ENCODE measurements at places on chromosomes 5 and 9.
A peak's percentile ranks its signal among the peaks of the same experiment; 100 is the strongest.

GRCh38 chr5:131186561-131187256 lies 16.0 kb downstream of the LYRM7 start:
- DNase-seq: no peak

DNA sequence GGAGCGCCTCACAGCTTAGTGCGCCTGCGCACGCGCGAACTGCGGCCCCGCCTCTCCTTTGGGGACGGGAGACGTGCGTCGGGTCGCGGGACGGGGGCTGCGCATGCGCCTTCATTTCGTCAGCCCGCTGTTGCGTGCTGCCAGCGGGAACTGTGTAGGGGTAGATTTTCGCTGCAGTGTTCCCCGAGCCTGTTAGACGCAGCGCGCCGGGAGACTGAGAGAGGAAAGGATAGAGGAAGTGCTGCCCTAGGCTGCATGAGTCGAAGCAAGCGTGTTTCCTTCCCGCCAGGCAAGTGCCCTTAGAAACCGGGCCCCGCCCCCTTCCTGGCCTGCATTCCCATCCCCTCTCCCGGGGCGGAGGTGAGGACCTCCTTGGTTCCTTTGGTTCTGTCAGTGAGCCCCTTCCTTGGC lies 12.3 kb downstream of the ITGA1 start:
- peak; percentile 97 for DNase-seq

GRCh38 chr5:3311433-3311832 lies 284.2 kb upstream of the IRX1 start:
- DNase-seq: no peak

- DNase-seq: no peak
These were observed 157.7 kb downstream of the CEP120 start for GRCh38 chr5:123265551-123265950.

DNA sequence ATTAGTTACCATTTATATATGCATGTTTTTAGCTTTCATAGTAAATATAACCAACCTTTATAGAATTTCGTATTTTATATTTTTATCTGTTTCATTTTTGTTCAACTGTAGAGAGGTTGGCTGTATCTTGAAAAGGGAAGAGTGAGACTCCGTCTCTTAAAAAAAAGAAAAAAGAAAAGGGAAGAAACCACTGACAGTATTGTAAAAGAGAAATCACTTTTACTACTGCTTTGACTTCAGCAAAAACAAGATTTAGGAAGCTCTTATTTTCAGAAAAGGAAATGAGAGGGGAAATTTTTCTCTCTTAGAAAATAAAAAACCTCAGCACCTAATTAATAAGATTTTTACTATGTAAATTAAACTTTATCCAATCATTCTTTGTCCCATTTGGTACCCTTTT lies 14.4 kb downstream of the POLK start:
- DNase-seq: no peak

DNA sequence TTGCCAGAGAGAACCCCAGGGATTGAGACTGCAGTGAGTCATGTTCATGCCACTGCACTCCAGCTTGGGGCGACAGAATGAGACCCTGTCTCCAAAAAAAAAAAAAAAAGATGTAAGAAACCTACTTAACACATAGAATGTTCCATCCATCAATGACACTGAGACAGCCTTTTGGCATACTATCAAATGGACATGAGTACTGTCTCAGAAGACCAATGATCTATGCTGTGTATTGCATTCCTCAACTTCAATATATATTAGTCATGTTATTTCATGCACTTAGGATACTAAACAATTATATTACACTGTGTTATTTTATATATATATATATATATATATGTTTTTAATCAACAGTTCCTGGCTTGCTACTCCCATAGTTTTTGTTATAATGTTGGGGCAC lies 57.1 kb upstream of the ANKH start:
- no peak for DNase-seq

- DNase-seq: no peak
These were observed 40.0 kb upstream of the ERBIN start for GRCh38 chr5:65886387-65886786.

- DNase-seq: no peak
These were observed 2393.0 kb upstream of the C9orf72 start for GRCh38 chr9:29966247-29966646.

GRCh38 chr9:110207071-110207641 lies 803 bp downstream of the C9orf152 start:
- no peak for DNase-seq

DNA sequence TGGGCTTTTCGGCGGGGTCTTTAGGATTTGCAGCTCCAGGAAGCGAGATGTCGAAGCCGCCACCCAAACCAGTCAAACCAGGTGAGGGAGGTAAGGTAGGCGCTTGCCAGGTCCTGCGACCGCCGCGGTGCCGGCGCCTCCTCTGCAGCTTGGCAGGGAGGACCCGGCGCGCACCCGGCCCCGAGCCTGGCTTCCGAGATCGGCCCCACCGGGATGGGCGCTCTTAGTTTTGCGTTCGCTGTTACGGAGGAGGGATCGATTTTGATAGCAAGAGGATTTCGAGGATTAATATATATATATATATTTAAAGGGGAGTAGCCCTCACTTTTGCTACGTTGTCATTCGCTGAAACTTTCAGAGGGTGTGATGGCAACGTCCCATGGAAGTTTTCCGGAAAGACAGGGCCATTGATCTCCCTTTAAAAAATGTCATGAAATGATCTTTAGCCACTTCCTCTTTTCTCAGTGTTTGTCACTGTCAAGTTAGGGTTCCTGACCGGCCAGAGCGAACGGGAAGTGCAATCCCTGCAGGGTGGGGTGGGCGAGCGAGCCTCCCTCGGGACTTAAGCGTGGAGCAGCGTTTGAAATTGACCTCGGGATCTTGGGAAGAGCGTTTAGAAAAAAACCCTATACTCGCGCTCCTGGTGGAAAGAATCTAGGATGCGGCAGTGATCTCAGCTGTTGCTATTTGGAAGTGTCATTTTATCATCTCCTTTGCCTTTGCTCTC lies 495 bp downstream of the OSTF1 start:
- peak; percentile 24 for DNase-seq

GRCh38 chr5:62780888-62781287 lies 202.3 kb downstream of the LRRC70 start:
- no peak for DNase-seq

- DNase-seq: no peak
These were observed 88.4 kb downstream of the AK8 start for GRCh38 chr9:132789719-132790118.

- no peak for DNase-seq
These were observed 185.2 kb downstream of the HSPA4 start for GRCh38 chr5:133236976-133237375.

DNA sequence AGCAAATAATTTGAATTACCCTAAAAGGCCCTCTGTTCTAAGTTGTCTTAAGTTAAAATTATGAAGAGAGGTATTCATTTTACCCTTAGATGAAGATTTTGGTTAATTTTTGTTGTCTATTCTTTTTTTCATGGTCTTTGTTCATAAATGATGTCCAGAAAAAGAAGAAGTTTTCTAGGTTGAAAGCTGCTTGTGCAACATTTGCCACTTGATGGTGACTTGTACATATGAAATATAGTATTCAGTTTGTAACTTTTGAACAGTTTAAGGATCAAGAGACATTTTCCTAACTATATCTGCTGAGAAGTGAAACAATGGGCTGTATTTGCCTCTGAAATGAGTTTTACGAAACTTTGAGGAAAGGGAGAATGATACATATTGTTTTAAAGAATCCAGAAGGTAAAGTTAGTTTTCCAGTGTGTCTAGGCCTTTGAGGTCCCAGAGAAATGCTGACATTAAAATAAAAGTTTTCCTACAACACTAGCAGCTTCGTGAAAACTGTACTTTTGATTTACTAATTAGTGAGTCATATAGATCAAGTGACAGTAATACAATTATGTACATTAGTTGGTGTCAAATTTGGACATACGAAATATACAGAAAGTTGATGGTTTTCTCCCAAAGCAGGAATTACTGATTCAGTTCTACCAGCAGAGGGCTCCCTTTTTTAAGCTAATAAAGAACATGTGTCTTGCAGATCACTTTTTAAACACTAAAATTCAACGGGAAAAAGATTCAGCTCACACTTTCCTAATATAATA lies 70.5 kb downstream of the PIK3R1 start:
- DNase-seq: peak; percentile 32

GRCh38 chr5:53418826-53419658 lies 61.4 kb upstream of the FST start:
- DNase-seq: no peak

DNA sequence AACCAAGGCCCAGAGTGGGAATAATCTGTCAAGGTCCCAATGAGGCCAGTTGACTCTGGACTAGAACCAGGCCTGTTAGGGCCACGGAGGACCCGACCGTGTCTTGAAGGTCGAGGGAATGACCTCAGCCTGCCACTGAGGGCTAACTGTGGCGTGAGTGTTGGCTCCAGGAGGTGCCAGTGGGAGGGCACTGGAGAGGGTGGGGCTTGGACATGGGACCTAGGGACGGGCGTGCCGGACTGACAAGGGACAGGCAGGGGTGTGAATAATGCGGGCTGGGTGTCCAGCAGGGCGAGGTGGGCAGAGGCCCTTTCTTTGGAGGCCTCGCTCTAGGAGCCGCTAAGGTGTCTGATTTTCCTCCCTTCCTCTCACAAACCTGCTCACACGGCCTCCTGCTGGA lies 7.5 kb downstream of the ADAMTSL2 start:
- DNase-seq: no peak

DNA sequence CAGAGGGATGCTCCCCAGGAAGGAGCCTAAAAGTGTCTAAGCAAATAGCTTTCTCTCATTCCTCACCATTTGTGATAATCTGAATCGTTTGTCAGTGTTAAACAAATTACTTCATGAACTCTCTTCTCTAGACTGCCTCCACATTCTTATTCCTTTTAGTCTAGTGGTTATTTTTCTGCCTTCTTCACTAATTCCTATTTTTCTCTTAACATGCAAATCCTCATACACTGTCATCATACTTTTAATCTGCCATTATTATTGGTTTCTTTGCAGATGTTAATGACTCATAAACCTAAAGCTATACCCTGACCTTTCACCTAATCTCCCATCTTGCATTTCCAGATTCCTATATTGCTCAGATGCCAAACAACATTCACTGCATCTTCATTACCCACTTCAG lies 428.9 kb downstream of the EFNA5 start:
- no peak for DNase-seq

DNA sequence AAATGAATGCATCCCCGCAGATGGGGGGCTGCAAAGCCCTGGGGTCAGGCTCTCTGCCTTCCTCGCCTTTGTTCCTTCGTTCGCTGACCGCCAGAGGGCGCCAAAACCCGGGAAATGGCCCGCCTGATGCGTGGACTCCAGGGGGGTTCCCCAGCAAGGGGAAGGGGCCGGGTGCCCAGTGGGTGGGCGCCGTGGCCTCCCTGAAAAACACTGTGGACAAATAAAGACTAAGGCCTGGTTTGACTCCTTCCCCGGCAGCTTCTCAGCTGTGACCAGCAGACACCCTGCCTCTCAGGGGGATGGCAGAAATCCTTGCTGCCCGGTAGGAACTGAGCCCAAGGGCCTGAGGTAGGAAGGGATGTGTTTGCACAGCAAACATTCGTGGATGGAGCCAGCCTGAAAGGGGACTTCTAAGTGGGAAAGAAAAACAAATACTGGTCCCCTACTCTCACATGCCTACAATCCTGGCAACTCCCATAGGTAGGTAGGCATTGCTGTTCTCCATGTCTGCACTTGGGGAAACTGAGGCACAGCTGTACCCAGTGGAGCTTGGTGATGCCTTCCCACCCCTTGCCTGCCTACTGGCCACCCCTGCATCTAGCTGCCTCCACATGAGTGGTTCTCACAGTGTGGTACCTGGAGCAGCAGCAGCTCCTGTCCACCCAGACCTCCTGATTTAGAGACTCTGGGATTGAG lies 57.7 kb downstream of the DUSP1 start:
- peak; percentile 73 for DNase-seq

GRCh38 chr5:116702776-116703175 lies 128.2 kb upstream of the SEMA6A start:
- DNase-seq: no peak

GRCh38 chr5:10935536-10935935 lies 174.5 kb upstream of the DAP start:
- no peak for DNase-seq

- no peak for DNase-seq
These were observed 79.5 kb downstream of the SREK1 start for GRCh38 chr5:66223637-66224036.

DNA sequence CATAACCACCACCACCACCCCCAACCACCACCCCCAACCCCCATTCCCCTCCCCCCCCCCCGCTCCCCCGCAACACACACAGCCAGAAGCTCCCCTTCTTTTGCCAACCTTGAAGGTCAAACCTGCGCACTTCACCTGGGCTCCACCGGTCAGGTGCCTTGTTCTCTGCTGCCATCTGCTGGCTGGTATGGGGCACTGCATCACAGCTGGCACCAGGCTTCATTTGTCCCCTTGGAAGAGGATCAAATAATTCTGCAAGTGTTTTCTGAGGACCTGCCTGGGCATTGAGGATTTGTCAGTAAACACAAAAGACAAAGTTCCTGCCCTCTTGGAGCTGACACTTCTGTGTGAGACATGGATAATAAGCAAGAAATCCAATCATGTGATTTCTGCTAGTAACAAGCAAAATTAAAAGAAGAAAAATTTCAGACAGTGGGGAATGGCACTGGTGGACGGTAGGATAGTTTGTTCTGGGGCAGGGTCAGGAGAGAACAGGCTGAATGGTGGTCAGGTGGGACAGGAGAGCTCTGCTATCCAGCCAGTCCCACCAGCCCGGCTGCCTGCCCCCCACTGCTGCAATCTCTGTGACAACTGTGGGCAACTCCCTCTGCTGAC lies 55.6 kb upstream of the LMX1B start:
- peak; percentile 72 for DNase-seq

- DNase-seq: no peak
These were observed 994 bp downstream of the POLE3 start for GRCh38 chr9:113409481-113409880.

DNA sequence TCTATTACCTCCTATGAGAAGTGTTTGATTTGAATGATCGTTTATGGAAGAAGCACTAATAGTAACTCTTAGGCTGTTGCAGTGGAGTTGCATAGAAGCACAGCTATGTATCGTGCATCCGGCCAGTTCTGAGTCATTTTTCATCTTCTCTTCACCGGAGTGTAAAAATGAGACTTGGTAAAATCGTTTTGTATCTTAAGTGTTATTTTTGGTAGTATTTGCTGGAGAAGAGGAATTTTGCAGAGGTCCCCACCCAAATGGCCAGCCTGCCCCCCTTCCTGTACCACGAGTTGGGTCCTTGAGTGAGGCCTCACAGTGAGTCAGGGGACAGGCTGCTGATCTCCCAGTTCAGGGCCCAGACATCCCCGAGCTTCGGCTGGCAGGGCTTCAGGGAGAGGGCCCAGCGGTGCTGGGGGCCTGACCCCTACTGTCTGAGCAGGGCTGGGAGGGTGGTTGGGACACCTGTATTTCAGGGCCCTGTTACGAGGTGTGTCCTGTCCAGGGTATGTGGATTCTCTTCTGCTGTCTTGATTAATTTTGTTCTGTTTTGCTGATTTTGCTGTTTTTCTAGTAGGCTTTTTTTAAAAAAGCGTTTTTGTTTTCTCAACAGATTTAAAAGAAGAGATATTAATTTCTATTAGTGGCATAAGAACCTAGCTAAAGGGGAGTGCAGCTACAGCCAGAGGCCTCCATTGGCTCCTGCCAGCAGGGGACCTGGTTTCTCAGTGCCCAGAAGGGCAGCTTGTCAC lies 210.8 kb downstream of the TRIO start:
- DNase-seq: no peak

All from stimulated activated CD4-positive, alpha-beta T cell treated with anti-CD3 and anti-CD28 coated beads, Interleukin-4, amount 100 ng/mL, for 24 hours (primary cell).